Left ventricle myocardium inferior (tissue), 1 donor: ENCODE measurements at places on chromosomes 2 and 18. TPM values are rescaled to one million over a fixed set of nuclear protein-coding genes. Genes with fewer than 3 reads are reported as not detected.

Gene COL5A2
- total RNA-seq = 9.3 TPM

Gene NT5DC4
- total RNA-seq = not detected

DNA sequence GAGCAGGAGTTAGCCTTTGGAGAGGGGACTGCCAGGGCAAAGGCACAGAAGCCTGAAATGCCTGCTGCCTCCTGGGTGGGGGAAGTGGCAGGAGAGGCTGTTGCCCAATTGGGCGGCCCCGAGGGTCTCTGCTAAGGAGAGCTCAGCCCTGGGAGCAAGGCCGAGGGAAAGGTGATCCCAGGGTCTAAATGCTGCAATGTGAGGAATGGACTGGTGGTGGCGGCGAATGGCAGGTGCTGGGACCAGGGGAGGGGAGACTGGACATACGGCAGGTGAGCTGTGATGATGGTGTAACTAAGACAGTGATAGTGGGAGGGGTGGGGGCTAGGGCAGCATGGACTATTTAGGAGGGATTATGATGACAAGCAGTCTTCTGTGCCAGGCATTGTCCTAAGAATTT, 104.0 kb downstream of the DYSF start:
- no peak overlapping the region for H3K4me3 ChIP-seq
- H3K27me3 ChIP-seq = no peaks in the 10 kb centered on the region
- peaks cover 44% of the 10 kb centered on the region for H3K36me3 ChIP-seq
- no peak for DNase-seq

GRCh38 chr18:3690764-3691066, 240.7 kb downstream of the TGIF1 start:
- no peak overlapping the region for H3K27ac ChIP-seq
- H3K4me1 ChIP-seq = peaks cover 9% of the 10 kb centered on the region
- H3K36me3 ChIP-seq = no peaks in the 10 kb centered on the region
- H3K27me3 ChIP-seq = no peaks in the 10 kb centered on the region
- no peak for DNase-seq
- no peak overlapping the region for H3K4me3 ChIP-seq

GRCh38 chr2:98334439-98335078, 11.7 kb upstream of the CNGA3 start:
- H3K27ac ChIP-seq = no peak overlapping the region
- H3K36me3 ChIP-seq = no peaks in the 10 kb centered on the region
- peaks cover 43% of the 10 kb centered on the region for H3K27me3 ChIP-seq

GRCh38 chr18:57737400-57738060, 65.6 kb downstream of the ATP8B1 start:
- H3K4me3 ChIP-seq = no peak overlapping the region
- DNase-seq = peak; percentile 49
- no peaks in the 10 kb centered on the region for H3K27me3 ChIP-seq
- H3K4me1 ChIP-seq = peaks cover 11% of the 10 kb centered on the region
- peak overlapping the region; percentile 7 for H3K27ac ChIP-seq

DNA sequence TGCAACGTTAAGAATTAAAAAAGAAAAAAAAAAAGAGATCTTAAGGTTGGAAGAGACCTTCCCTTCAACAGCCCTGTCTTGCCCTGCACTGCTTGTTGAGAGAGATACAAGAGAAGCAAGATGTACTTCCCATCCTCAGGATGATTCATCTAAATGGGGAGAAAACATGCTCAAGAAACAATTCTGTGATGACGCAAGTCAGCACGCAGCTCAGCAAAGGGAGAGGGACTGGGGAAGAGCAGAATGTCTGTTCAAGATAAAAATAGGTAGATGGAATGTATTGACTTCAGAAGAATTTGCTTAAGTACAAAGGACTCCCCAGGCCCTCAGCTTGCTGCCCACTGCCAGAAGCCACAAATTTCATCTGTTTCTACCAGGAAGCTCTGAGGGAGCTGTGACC, 198.2 kb upstream of the SPRED2 start:
- H3K27me3 ChIP-seq = peaks cover 24% of the 10 kb centered on the region
- no peaks in the 10 kb centered on the region for H3K36me3 ChIP-seq
- H3K4me3 ChIP-seq = no peak overlapping the region

- H3K36me3 ChIP-seq = peaks cover 56% of the 10 kb centered on the region
- DNase-seq = peak; percentile 33
- peaks cover 71% of the 10 kb centered on the region for H3K4me1 ChIP-seq
- no peaks in the 10 kb centered on the region for H3K27me3 ChIP-seq
- peak overlapping the region; percentile 63 for H3K27ac ChIP-seq
Observed at GRCh38 chr2:159737917-159738296, 25.6 kb downstream of the MARCHF7 start.
